Glutamatergic neuron (in vitro differentiated cells): ENCODE measurements at places on chromosomes 7 and 10. TPM values are rescaled to one million over a fixed set of nuclear protein-coding genes. Genes with fewer than 3 reads are reported as not detected.

PTN gene
- 40.0 TPM for total RNA-seq

DNA sequence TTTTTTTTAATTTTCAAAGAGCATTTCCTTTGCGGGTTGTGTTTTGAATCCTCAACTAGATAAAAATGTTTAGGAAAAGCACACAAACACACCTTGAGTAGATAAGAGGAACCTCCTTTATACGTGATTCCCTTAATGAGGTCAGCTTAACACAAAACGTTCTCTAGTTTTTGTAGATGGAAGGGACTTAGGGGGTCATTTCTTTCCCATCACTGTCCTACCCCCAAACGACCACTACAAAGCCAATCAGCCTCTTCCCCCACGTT lies 1.2 kb downstream of the SUV39H2 start:
- H3K36me3 ChIP-seq = no peaks in the 10 kb centered on the region
- H3K4me3 ChIP-seq = peak overlapping the region; percentile 92
- peaks cover 11% of the 10 kb centered on the region for H3K27me3 ChIP-seq
- no peak for DNase-seq

SUGCT gene
- 1.2 TPM for total RNA-seq

- no peak overlapping the region for H3K4me3 ChIP-seq
- peaks cover 7% of the 10 kb centered on the region for H3K4me1 ChIP-seq
- peaks cover 15% of the 10 kb centered on the region for H3K27me3 ChIP-seq
- peaks cover 7% of the 10 kb centered on the region for H3K36me3 ChIP-seq
These were observed 24.7 kb upstream of the ADCYAP1R1 start for GRCh38 chr7:31027161-31027965.
